ENCODE measurements at places on chromosomes 11 and 22.
A peak's percentile ranks its signal among the peaks of the same experiment; 100 is the strongest.

DNA sequence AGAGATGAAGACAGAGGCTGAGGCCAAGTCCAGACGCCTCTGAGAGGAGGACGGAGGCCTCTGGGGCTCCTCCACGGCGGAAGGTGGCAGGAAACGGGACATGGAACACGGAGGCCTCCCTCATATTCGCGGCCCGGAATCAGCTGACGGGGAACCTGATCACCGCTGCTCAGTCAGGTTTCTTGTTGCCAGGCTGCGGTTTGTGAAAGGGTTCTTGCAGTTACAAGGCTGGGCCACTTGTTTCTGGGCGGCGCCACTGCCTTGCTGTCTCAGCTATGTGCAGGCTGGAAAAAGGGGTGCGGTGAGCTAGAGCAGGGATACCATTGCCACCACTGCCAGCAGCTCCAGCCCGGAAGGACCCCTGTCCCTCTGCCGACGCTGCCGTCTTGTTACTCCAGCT, 10.0 kb upstream of the MMP1 start:
- DNase-seq, result no peak

GRCh38 chr11:6566704-6567370, 36.6 kb downstream of the RRP8 start:
- no peak for DNase-seq

DNA sequence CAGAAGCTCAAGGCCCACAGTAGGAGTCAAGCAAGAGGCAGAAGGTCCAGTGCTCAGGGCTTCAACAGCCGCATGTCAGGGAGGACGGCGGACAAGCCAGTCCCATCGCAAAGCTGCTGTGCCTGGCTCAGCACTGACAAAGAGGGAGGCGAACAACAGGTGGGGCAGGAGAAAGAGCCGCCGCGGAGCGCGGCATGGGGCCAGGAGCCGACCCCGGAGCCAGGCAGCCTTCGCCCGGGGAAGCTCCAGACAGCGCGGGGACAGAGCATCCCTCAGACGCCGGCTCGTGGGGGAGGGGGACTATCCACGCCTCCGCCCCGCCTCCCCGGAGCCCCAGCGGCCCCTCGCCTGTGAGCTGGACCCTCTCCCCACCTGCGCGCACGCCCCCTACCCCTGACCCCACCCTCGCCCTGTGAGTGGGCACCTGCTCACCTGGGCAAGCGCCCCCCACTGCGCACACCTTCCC, 369 bp downstream of the DHCR7 start:
- peak; percentile 53 for DNase-seq

- DNase-seq, result no peak
Observed at GRCh38 chr11:104529213-104529612, 365.3 kb upstream of the PDGFD start.

DNA sequence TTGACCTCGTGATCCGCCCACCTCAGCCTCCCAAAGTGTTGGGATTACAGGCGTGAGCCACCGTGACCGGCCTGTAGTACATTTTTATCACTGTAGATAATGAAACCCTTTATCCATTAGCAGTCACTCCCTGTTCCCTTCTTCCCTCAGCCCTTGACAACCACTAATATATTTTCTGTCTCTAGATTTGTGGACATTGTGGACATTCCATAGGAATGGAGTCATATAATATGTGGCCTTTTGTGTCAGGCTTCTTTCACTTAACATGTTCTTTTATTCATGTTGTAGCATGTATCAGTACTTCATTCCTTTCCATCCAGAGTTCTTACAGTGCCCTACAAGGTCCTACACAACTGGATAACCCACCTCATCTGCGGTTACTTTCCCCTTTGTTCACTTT, 30.5 kb downstream of the RRM1 start:
- DNase-seq, result no peak

GRCh38 chr11:116605543-116606459, 167.0 kb downstream of the BUD13 start:
- DNase-seq, result no peak

GRCh38 chr22:28792491-28793383, 7.6 kb downstream of the XBP1 start:
- DNase-seq, result no peak

- DNase-seq, result no peak
Observed at GRCh38 chr11:1041936-1042608, 5.6 kb upstream of the MUC6 start.

- DNase-seq, result no peak
Observed at GRCh38 chr22:34620832-34621231, 445.1 kb upstream of the ISX start.

DNA sequence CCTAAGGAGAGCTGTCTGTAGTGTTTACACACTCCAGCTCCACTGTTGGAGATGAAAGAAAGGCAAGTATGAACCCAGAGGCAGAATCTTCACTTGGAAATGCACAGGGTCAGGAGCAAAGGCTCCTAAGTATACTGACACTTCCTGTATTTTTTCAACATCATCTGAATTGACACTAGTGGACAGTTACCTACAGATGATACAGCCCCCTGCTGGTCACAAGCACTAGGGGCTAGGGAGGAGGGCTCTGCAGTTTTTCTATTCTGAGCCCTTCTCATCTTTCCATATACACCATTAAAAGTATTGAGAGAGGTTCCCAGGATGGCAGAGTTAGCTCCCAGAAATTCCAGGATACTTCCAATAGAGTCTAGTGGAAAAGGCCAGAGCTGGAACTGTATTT, 290.3 kb upstream of the API5 start:
- DNase-seq, result no peak

GRCh38 chr11:78855116-78855515, 280.5 kb upstream of the NARS2 start:
- DNase-seq, result no peak

GRCh38 chr11:61976813-61977475, 9.5 kb upstream of the FTH1 start:
- DNase-seq, result no peak

DNA sequence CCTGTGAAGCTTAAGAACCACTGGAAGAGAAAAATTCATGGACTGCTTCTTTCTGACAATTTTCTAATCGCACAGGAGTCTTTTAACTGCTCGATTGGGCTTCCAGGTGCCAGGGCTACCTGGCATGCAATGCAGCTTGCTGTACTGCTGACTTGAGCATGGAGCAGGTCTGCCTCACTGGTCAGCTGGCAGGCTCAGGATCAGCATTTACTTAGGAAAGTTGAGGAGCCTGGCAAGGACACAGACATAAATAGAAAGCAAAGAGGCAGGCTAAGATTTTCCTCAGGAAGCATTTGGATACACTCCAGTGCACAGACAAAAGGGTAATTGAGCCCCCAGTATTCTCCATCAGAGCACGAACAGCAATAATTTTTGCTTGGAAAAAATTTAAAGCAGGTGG, 163.5 kb downstream of the CSNK2A3 start:
- no peak for DNase-seq

GRCh38 chr11:123800036-123800435, 6.1 kb downstream of the OR6M1 start:
- DNase-seq, result no peak

DNA sequence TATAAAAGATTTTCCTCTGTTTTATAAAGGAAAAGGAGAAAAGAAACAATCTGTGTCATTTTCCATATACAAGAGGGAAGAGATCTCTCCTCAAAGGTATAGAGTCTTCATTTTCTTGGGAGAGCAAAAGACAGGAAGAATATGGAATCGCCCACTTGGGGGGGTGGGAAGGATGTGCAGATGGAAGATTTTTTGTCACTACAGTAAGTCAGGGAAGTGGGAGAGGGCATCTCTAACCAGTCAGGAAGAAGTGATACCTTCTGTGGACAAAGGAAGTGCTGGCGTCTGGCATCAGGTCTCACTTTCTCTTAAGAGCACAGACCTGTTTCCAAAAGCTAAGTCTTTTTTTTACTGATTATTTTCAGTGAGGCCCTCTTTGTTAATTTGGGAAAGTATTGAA, 1.4 kb downstream of the PRR14L start:
- no peak for DNase-seq

- DNase-seq, result no peak
Observed at GRCh38 chr11:95375886-95376285, 144.9 kb upstream of the SESN3 start.
